ENCODE measurements at places on chromosomes 12 and 14. TPM values are rescaled to one million over a fixed set of nuclear protein-coding genes. Genes with fewer than 3 reads are reported as not detected.

The KRT83 gene
- total RNA-seq: not detected

DNA sequence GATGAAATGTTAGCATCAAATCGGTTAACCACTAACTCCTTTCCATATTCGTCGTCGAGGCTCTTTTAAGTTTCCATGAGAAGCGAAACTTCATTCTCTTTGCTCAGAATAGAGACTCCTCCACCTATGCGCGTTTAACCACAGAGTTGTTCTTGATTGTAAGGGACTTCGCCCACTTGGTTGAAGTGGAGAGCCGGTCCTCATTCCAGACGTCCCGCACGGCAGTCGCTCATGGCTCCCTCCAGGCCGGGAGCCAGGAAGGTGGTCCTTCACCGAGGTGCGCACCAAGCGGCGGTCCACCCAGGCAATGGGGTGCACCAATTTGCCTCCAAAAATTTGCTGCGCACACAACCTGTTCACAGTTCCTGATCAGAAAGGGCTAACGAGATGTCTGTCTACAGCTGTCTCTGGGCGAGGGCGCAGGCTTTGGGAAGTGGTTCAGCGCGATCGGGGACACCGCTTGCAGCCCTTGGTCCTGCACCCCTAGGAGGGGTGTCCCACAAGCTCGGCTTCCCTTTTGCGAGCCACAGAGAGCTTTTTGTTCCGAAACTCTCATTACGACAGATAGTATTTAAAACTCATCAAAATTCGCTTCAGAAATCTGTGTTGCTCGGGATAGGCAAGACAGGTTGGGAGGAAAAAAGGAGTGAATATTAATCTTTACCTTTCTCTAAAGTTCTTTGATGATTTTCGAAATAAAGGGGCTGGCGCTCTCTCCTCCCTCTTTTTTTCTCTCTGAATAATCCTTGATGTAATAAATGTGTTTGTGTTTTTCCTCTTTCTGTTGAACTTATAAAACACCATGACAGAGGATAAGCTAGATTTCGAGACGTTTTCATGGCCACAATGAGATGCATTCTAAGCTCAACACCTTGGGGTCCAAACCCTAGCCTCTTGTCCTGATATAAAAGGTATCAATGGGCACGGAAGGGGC is 6.4 kb upstream of the ALX1 start:
- DNase-seq: no peak

- no peak for DNase-seq
Measured at GRCh38 chr12:20370014-20370386, 1.7 kb downstream of the PDE3A start.

GRCh38 chr14:42804141-42804540 is 1197.5 kb downstream of the LRFN5 start:
- no peak for DNase-seq

DNA sequence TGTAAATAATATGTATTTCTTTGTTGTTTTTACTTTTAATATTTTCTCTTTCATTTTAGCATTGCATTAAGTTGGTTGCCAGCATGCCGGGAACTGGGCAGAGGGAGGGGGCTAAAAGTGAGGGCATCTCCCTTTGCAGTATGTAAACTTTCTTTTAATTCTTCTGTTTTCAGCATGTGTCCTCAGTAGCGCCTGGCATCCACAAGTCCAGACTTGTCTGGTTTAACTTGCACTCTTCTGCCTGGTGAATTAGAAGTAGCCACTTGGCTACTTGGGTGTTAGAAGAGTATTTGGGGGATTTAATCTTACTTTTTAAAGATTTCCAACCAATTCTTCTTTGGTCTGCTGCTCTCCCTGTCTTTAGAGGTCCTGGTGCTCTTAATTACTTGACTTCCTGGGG is 117.2 kb upstream of the SCAF11 start:
- DNase-seq: no peak

The BICDL1 gene
- total RNA-seq: not detected

DNA sequence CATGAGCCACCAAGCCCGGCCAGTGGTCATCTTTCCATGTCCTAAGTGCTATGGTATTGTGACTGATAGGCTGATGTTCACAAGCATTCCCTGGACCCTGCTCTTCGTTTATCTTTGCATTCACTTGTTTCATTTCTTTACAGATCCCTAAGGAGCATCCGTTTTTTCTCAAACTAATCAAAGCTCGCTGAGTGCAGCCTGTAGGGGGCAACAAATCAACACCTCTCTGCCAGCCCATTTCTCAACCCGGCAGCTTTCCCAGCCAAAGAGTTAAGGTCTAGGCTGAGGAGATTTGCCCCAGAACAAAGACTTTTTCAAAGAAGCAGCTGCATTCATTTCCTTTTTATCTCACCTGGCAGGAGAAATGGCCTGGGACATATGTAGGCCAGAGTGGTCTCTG is 12.1 kb downstream of the SIRT4 start:
- no peak for DNase-seq

The RTL1 gene
- not detected for total RNA-seq

The CDK2 gene
- 20.2 TPM for total RNA-seq

DNA sequence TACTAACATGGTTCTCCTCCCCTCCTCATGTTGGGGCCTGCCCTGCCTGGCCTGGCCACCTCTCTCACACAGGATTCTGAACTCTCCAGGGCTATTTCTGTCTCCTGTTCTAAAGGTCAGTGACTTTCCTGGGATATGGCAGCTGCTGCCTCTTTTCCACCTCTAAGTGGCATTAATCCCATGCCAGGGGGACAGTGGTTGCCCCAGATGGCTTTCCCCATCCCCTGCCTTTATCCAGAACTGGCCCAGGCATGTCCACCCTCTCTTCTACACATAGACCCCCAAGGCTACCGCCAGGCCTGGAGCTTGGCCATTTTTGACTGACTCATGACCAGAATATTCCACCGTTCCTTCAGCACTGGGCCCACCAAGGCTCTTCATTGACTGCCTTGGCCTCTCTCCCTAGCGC is 90.4 kb downstream of the IRF2BPL start:
- DNase-seq: no peak

DNA sequence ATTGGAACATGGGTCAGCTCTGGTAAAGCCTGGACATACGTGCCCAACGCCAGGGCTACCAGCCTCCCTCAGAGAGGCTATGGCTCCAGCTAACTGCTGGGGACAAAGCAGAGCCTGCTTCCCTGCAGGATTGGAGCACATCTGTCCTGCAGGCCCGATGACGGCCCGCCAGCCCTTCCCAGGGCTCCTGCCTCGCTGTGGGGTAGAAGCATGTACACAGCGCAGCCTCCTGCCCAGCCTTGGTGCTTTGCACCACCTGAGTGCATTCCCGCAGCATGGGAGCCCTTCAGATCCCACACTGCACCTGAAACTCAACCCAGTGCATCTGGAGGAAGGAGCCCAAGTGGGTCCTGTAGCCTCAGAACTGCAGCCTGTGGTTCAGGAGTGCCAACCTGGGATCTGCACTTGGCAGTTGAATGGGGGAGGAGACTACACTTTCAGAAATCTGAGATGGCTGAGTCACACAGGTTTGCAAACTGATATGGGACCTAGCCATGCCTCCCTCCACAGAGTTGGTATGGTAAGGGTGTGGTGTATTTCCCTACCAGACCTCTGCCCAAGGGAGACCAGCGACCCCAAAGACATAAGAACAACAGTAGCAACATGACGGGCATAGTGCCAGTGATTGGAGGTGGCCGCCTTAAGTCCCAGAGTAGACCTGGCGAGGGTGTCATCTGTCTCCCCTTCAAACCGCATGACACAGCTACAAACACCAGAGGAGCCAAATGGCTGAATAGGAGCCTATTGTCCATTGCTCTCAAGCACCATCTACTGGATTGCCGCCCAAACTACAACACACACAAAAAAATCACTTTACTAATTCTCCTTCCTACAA is 273.9 kb upstream of the MIS18BP1 start:
- DNase-seq: no peak

The KCNC2 gene
- total RNA-seq: not detected

The TEX22 gene
- 0.15 TPM for total RNA-seq

- no peak for DNase-seq
Measured at GRCh38 chr12:6154730-6155459, 30.4 kb upstream of the VWF start.
